ENCODE measurements at places on chromosomes 13 and 19. TPM values are rescaled to one million over a fixed set of nuclear protein-coding genes. Genes with fewer than 3 reads are reported as not detected.

Gene ZNF222
- 3.0 TPM for total RNA-seq

- H3K4me1 ChIP-seq: no peaks in the 10 kb centered on the region
- H3K4me3 ChIP-seq: no peak overlapping the region
- no peak for DNase-seq
- H3K27me3 ChIP-seq: peaks cover 4% of the 10 kb centered on the region
- no peaks in the 10 kb centered on the region for H3K36me3 ChIP-seq
These were observed 440.9 kb upstream of the KLF12 start for GRCh38 chr13:74574964-74575728.

DNA sequence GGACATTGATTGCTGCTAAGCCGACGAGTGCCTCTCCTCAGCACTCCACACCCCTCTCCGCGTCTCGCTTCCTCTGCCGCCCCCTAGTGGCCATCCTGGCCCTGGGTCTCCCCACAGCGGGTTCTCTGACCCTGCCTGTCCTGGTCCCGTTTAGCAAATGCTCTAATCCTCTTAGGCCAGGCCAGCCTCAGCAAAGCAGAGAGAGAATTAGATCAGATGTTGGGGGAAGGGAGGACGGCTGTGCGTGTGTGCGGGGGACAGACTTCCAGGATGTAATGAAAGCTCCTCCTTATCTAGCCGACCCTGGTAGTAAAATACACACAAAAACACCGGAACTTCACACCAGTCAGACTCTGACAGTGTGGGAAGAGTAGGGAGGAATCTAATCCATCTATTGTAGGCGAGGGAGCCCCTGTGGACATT, 4.5 kb downstream of the TPRX2 start:
- H3K4me3 ChIP-seq: no peak overlapping the region
- no peak overlapping the region for H3K27ac ChIP-seq
- no peaks in the 10 kb centered on the region for H3K27me3 ChIP-seq
- peak; percentile 72 for DNase-seq
- H3K36me3 ChIP-seq: no peaks in the 10 kb centered on the region

DNA sequence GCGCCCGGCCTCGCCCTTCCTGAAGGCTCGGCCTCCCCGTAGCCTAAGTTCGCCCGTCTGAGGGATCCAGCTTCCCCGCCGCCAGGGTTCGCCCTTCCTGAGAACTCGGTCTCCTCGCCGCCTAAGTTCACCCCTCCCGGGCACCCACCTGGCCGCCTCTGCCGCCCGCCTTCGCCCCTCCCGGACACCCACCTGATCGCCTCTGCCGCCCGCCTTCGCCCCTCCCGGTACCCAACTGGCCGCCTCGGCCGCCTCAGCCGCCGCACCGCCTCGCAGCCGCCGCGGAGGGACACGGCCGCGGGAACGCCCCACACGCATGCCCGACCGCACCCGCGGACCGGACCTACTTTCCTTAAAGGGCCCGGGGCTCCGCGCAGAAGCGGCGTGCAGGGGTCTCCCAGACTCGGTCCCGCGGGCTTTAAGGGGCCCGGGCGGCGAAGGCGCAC, at the start of gene MOB3A:
MOB3A (minus strand) TSS at position 293 of the 446 bp plus-strand sequence. CDS start 17,766 bp downstream, outside the sequence.
- H3K4me3 ChIP-seq: peak within 1 kb of the TSS; percentile 88
- H3K27ac ChIP-seq: peak within 1 kb of the TSS; percentile 99
- H3K4me1 ChIP-seq: peaks cover 26% of the 10 kb centered on the region
- H3K36me3 ChIP-seq: 0 out of 2 replicates have a peak, but pooled peaks cover 3% of the 10 kb centered on the region
- no peaks in the 10 kb centered on the region for H3K27me3 ChIP-seq

- no peaks in the 10 kb centered on the region for H3K27me3 ChIP-seq
- no peak for DNase-seq
- no peaks in the 10 kb centered on the region for H3K36me3 ChIP-seq
- no peaks in the 10 kb centered on the region for H3K4me1 ChIP-seq
- no peak overlapping the region for H3K4me3 ChIP-seq
- H3K27ac ChIP-seq: no peak overlapping the region
These were observed 180.1 kb downstream of the POSTN start for GRCh38 chr13:37418490-37418889.

GRCh38 chr13:48398450-48399095, 14.3 kb downstream of the LPAR6 start:
- H3K4me1 ChIP-seq: no peaks in the 10 kb centered on the region
- no peak overlapping the region for H3K27ac ChIP-seq
- no peak for DNase-seq
